ENCODE measurements at places on chromosomes 13 and 19. TPM values are rescaled to one million over a fixed set of nuclear protein-coding genes. Genes with fewer than 3 reads are reported as not detected.

CNN1 gene
- total RNA-seq = 81.7 TPM

IGLON5 gene
- total RNA-seq = not detected

PRRG2 gene
- 1.3 TPM for total RNA-seq

CYP4F2 gene
- total RNA-seq = not detected

OCEL1 gene
- total RNA-seq = 28.0 TPM

FFAR1 gene
- not detected for total RNA-seq

NEK5 gene
- total RNA-seq = 0.25 TPM

ACP7 gene
- not detected for total RNA-seq

CIC gene
- total RNA-seq = 37.1 TPM

IGFL2 gene
- not detected for total RNA-seq

GGACT gene
- total RNA-seq = 1.4 TPM

KLK15 gene
- total RNA-seq = not detected

STK24 gene
- 71.7 TPM for total RNA-seq

- no peak for DNase-seq
Measured at GRCh38 chr19:4016903-4017638, 9.5 kb downstream of the PIAS4 start.

GRCh38 chr13:20512042-20512683 lies 13.5 kb downstream of the CRYL1 start:
- no peak for DNase-seq

DNA sequence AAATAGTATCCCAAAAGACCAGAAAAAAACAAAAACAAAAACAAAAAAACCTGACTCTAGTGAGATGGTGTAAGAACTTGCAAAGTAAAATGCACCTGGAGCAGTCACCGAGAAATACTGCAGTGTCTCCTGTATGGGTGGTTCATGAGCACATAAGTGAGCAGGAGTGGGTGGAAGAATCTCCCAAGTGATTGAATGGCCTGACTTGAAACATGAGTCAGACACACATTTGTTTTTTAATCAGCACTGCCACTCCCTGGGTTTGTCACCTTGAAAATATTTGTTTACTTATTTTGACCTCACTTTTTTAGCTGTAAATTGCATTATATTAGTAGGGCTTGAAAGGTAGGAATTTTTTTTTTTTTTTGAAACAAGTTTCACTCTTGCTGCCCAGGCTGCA lies 2.0 kb downstream of the ZNF431 start:
- no peak for DNase-seq

DNA sequence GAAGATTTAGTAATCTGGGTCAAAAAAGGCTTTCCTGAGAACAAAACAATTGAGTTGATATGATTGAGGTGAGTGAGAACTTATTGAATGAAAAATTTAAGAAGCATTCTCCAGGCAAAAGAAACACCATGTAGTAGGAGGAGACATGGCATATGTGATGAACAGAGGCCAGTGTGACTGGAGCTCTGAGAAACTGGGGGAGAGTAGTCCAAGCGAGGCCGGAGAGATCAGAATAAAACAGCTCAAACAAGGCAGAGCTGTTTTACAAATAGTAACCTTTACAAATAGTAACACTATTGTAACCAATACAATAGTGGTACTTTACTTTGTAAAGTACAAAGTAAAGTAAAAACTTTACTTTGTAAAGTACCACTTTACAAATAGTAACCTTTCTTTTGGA lies 1159.1 kb downstream of the PCDH9 start:
- no peak for DNase-seq

DNA sequence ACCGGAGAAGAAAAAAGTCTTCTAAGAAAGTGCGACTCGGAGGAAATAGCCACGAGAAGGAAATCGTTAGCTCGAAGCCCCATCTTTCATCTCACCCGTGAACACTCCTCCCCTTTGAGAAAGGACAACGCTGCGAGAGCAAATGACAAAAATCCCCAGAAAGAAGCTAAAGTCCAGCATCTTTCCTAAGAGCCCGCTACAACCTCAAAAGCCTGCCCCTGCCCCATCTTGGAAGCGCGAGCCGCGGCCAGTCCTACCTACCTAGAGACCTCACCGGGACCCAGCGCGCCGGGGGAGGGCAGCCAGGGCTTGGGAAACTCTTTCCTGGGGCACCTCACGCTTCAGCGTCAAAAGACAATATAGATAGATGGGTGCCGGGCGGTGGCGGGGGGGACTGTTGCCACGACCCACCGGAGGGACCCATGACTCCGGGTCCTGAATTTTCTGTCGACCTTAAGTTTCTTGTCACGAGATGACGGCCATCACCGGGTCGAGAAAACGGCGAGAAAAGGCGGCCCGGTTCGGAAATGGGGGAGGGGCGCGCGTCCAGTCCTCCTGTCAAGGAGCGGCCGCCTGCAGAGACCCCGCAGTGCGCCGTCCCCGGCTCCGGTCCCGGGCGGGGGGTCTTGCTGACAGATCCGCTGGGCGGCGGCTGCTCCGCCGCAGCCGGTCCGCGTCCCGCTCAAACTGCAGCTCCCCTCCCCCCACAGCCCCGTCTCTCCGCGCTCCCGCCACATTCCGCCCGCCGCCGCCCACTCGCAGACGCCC lies 65.9 kb downstream of the KCNRG start:
- peak; percentile 66 for DNase-seq

- DNase-seq = no peak
Measured at GRCh38 chr13:59269476-59269875, 894.3 kb downstream of the DIAPH3 start.

GRCh38 chr19:38736413-38737280 lies 7.6 kb downstream of the CAPN12 start:
- DNase-seq = peak; percentile 50

- no peak for DNase-seq
Measured at GRCh38 chr19:3613818-3614661, 7.4 kb upstream of the TBXA2R start.

- peak; percentile 90 for DNase-seq
Measured at GRCh38 chr19:8001995-8002849, 3.2 kb downstream of the ELAVL1 start.

GRCh38 chr13:105389373-105389772 lies 1146.1 kb downstream of the EFNB2 start:
- DNase-seq = no peak

DNA sequence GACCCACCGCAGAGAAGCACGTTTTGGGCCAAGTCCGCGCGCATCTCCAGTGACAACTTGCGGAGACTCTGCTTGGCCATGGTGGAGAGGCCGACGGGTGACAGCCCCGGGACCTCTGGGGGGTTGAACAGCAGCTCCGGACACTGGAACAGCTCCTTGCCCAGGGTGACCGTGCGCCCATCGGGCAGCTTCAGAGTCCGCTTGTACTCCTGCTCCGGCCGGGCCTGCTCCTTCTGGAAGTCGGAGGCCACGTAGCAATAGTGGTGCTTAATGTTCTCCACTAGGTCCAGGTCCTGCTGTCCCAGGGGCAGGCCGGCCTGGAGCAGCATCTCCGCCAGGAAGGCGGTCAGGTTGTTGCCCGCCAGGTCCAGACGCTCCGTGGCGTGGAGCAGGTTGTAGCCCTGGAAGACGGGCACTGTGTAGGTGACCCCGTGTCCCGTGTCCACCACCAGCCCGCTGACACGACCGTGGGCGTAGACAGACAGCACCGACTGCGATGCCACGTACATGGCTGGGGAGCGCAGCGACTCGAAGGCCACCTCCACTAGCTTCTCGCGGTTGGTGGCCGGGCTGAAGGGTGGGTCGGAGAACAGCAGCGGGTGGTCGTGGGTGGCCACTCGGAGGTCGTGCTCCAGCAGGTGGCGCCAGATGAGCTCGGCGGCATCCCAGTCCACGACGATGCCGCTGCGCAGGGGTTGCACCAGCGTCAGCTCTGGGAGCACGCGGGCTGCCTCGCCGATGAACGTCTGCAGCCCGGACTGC lies 743 bp downstream of the ACTL9 start:
- no peak for DNase-seq

DNA sequence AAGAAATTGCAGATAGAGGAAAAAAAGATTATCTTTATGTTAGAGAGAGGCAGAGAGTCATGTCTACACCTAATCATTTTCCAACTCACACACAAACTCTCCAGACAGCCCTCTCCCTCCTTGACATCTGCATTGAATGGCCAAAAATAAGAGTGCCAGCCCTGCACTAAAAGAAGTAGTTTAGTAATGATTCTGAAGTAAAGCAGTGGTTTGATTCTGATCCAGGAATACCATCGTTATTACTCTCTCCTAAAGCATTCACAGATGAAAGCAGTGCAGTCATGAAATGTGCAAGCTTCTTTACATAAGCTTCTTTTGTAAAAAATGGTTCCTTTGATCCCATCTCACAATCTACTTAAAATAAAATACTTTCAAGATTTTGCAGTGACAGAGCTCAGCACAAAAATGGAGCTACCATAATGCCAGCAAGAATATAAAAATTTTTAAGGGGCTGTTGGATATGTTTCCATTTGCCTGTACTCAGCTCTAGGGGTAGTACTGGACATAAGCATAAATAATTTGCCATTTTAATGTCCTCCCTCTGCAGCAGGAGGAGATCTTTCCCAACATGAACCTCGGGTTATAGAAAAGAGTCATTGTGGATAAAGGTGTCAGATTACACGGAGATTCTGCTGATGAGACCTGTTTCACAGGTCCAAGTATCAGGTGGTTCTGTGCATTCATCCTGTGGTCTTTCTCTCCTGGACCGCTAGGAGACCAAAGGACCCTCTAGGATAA lies 406.3 kb downstream of the DCT start:
- no peak for DNase-seq

DNA sequence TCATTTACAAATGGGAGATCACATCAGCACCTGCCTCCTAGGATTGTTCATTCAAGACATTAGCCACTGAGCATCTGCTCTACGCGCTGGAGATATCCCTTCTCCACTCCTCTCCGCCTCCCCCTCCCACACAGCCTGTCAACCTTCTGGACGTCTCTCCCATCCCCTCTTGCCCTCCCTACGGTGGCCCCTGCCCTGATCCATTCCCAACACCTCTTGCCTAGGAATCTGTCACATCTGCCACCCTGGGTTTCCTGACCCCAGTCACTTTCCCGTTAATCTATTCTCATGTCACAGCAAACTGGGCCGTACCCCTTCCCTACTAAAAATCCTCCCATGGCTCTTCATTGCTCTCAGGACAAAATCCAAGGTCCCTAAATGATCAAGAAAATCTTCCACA lies 10.3 kb downstream of the DYRK1B start:
- DNase-seq = no peak

DNA sequence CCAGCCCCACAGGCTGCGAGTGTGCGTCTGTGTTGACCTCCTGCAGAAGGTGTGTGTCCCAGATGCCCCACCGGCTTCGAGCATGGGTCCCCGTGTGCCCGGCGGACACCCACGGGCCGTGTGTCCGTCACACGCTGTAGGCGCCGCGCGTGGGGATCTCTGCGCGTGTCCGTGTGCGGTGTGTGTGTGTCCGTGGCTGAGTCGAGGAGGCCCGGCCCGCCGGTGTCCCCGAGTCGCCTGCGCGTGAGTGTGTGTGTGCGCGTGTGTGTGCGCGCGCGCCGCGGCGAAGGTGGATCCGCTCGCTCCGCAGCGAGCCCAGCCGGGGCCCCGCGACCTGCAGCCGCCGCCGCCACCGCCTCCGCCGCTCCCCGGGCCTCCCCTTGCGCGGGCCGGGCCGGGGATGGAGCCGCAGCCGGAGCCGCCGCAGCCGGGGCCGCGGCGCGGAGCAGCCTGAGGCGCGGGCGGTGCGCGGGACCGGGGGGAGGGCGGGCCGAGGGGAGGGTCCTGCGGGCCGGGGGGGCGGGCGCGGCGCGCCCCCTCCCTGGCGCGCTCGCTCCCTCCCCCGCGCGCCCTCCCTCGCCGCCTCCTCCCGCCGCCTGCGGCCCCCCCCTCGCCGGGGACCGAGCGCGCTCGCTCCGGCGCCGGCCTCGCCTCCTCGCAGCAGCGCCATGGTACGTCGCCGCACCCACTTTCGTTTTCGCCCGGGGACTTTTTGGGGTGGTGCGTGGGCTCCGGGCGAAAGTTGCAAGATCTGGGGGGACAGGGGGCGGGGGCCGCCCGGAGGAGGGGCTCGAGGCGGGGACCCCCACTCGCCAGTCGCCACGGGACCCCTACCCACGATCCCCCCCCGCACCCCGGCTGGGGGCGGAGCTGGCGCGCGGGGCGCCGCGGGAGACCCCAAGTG lies 7.1 kb upstream of the NFIC start:
- peak; percentile 88 for DNase-seq

DNA sequence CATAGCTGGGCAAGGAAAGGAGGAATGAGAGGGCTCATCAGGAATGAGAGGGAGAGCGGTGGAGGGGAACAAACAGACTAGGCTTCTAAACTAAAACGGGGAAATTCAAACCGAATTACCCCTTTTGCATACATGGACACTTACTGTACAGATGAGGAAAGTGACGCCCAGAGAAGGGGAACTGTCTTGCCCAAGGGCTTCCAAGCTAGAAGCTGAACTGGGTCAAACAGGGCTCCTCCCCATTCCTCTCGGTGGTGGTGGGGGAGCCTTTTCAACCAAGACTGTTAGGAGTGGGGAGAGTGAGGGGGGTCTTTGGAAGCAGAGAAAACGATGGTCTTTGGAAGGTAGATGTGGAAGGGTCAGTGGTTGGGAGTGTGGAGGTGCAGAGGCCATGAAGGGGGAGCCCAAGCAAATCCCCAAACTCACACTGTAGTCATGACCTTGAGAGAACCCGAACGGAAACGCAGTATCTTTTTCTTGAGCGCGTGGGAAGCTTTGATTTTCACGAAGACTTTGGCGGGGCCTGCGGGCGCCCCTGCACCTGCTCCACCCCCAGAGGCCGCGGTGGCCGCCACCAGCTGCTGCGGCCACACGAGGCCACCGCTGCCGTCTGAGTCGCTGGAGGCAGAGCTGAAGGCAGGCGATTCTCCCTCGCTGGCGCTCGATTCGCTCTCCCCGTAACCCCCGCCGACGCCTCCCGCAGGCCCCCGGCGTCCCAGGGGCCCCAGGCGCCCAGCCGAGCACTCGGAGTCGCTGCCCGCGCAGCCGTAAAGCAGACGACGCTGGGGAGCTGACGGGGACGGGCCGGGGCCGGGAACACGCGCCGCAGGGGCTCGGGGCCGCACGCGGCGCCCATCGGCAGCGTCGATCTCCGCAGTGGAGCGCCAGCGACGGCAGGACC lies 12.3 kb upstream of the GNG8 start:
- DNase-seq = no peak

DNA sequence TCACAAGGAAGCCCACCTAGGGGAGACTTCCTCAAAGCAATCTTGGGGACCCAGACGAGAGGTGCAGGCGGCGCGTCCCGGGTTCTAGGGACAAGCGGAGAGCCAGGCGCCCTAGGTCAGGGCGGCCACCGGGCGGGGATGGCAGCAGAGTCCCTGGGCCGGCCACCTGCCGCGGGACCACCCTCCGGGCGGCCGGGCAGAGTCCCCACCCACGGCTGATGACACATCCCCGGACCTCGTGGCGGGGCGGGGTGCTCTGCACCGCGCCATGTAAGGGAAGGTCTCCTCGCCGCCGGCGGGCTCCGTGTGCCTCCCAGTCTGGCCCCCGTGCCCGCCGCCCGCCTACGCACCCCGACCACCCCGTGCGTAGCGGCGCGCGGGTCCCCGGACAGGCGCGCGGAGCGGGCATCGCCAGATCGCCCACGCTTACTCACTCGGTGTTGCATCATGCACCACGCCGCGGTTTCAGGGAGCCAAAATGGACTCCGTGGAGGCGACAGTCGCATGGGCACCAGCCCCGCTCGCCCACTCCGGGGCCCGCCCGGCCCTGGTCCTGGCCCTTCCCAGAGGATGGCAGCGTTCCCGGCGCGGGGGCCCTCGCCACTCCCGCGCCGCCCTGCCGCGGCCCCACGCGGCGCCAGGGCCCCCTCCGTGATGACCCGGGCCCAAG lies 643 bp downstream of the SLC7A1 start:
- peak; percentile 71 for DNase-seq

GRCh38 chr19:30090963-30091362 lies 148.9 kb downstream of the URI1 start:
- peak; percentile 2 for DNase-seq

Measured in left ventricle myocardium superior (tissue), 1 donor.